ENCODE measurements at places on chromosomes 2 and 18.

DNA sequence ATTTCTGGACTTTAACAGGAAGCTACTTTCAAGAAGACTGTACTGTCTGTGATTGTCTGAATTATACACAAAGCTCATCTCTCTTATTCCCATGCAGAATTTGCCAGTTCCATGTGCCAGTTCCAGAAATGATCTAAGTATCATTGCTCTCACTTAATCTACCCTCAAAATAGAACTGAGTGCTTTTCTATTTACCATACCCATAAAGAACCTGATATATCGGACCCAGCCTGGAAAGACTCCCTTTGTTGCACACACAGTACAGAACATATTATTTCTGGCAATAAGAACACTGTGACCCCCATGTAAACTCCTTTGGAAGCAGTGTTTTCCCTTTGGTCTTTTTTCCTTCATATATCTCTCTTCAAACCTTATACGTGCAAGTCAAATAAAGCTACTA is 102.3 kb upstream of the TTN start:
- no peak for DNase-seq

GRCh38 chr18:73664896-73665295 is 482.7 kb downstream of the FBXO15 start:
- no peak for DNase-seq

DNA sequence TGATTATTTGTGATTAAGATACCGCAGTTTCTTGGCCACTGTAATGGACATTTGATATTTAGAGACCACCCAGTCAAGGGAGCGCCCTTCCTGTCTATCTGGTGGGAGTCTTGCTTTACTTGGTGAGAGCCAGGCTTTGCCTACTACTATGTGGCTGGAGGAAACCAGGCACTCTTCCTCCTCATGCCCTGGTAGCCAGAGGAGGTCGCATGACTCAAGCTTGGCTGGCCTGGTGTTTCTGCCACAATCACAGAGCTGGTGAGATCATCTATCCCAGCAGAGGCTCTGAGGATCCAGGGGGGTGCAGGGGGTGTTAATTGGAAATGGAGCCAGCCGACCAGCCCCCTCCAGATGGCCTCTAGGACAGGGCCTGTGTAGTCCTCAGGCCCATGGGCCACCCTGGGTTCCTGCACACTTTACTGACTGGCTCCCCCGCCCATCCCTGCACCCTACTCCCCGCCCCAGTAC is 46.8 kb upstream of the BIN1 start:
- no peak for DNase-seq

GRCh38 chr18:61606068-61606660 is 272.9 kb downstream of the CDH20 start:
- no peak for DNase-seq

DNA sequence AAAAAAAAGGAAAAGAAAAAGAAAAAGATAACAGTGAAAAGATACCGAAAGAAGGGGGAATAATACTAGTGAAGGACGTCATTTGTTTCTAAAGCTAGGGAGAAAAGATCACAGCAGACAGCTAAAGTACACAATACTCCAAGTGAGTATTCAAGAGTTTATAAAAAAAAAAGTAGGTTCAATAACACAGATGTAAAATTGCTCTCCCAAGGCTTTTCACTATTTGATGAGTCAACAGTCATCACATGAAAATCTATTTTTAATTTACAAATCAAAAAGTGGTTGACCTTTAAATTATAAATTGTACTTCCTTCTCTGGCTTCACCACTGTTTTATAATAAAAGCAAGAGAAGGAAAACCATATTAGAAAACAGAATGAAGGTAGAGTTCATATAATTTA is 144.0 kb downstream of the ZRANB3 start:
- DNase-seq, result no peak

- peak; percentile 91 for DNase-seq
Observed at GRCh38 chr2:96143848-96144480, 1.3 kb downstream of the DUSP2 start.

- no peak for DNase-seq
Observed at GRCh38 chr2:106996171-106996769, 110.3 kb upstream of the ST6GAL2 start.

GRCh38 chr18:68925268-68925667 is 127.4 kb downstream of the CCDC102B start:
- no peak for DNase-seq

GRCh38 chr18:57771193-57771592 is 31.9 kb downstream of the ATP8B1 start:
- DNase-seq, result no peak

DNA sequence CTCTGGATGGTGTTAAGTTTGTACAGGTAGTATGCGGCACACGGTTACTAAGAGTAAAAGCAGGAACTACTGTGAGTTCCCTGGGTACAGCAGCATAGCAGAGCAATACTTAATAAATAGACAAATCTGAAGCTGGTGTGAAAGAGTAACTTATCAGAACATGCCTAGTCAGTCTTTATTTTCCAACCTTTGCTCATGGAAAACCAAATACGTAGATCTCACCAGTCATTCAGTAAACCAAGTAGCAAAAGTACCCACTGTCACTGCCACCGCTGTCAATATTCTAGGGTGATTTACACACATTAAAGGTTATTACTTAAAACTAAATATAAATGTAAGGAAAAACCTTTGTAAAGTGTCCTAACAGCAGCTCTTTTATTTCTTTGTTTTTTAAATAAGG is 35.0 kb downstream of the SIGLEC15 start:
- no peak for DNase-seq

GRCh38 chr2:154130821-154131220 is 259.1 kb downstream of the GALNT13 start:
- DNase-seq, result no peak

GRCh38 chr2:71882949-71883472 is 264.7 kb downstream of the CYP26B1 start:
- DNase-seq, result no peak

- no peak for DNase-seq
Observed at GRCh38 chr2:217433522-217433921, 569.3 kb downstream of the TNS1 start.

DNA sequence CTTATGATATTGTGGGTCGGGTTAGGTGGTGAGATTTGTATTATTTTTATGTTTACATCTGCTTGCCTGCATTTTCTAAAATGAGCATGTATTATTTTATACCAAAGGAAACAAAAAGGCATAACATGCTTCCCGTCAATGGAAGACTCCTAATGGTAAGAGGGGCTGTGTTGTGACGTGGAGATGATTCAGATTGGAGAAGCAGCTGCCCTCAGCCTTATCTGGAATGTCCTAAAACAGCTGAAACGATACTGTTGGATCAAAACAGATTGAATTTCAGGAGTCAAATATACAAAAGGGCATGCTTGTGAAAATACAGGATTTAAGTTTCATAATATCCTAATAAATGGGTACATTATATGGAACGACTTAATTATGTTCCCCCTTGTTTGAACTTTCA is 19.0 kb downstream of the DGKD start:
- no peak for DNase-seq

DNA sequence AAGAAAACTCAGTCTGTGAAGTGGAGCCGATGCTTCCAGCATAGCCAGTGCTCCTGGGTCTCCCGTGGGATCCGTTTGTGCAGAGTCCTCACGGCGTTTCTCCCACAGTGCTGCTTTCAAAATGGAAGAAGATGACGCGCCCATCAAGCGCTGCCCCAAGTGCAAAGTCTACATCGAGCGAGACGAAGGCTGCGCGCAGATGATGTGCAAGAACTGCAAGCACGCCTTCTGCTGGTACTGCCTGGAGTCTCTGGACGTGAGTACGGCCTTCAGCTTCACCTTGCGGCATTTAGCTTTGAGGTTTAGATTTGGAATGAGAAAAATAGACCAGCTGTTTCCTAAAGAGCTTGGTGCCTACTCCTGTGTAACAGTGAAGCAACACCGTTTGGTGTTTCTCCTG is 107.0 kb downstream of the RNF144A start:
- DNase-seq, result no peak

DNA sequence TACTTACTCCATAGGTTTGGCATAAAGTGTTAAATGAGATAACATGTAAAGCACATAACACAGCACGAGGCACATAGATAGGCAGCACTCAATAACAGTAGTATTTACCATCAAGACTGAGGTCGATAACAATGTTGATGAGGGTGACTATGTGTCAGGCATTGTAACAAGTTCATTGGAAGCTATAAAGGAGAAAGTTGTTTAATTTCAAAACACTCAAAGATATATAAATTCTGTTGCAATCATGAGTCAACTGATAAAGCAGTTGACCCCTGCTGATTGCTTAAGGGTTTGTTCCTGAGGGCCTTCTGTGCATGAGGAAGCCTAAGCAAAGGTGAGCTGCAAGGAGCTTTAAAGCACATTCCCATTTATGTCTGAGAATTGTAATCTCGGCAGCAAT is 760.5 kb downstream of the SATB2 start:
- no peak for DNase-seq

GRCh38 chr2:120694034-120694433 is 41.6 kb upstream of the GLI2 start:
- DNase-seq, result no peak

DNA sequence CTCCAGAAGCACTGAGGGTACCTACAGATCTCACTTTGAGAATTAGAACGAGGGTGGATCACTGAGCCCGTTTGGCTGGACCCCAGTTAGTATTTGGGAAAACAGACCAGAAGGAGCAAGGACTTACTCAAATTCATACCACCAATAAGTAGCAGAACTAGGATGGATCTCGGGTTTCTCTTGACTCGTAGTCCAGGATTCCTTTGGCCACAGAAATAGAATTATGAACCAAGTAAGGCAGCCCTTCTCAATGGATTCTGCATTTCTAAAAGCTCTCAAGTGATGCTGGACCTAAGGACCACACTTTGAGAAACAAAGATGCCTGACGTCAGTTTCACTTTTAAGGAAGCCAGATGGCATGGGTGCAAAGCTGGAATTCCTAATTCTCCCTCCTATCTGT is 153.0 kb downstream of the KLHL29 start:
- DNase-seq, result no peak

DNA sequence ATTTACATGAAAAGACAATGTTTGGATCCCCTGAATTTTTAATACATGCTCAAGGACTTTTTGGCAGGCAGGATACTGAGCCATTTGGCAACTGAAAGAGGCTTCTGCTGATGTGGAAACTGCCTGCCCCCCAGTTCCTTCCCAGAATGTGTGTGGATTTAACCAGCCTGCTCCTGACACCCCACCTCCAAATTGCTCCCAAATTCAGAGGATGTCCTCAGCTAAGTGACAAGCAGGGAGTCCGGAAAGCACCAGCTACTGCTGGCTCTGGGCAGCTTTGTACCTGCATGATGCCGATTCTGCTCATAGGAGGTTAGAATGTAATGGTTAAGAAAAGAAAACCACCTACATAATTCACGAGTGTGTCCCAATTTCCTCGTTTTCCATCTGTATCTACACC is 197.5 kb downstream of the CDH20 start:
- no peak for DNase-seq

DNA sequence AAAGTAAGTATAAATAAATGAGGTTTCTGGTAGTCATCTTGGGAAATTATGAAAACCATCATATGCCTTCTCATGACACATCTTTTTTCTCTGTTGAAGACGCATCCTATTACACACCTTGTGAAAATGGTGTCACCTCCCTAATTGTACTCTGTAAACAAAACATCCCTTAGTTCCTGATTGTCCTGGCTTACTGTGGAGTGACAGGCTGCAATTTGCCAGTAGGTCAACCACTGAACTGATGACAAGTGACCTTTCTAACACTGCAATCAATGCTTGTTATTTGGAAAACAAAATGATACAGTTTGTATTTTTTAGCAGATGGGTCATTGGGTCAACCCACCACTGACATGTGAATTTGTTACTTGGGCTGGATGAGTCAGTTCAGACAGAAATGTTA is 219.5 kb downstream of the PTPRM start:
- DNase-seq, result no peak

DNA sequence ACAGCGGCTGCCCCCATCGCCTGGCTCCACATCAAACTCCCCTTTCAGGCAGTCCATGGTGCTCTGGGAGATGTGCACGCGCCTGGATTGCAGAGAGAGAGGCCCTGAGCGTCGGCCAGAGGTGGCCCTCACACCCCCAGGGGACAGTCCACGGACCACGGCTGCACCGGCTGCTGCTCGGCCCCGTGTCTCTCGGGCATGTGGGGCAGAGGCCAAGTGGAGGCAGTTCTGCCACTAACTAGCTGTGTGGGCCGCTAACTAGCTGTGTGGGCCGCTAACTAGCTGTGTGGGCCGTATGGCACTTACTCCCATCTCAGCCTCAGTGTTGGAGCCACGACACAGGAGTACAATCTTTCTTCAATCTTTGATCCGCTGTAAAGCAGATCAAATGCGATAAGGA is 45.3 kb downstream of the CENPO start:
- DNase-seq, result no peak

- no peak for DNase-seq
Observed at GRCh38 chr18:42640160-42640559, 475.3 kb downstream of the RIT2 start.

GRCh38 chr2:222604749-222605515 is 51.0 kb downstream of the FARSB start:
- DNase-seq, result no peak

GRCh38 chr18:39205565-39206195 is 1640.1 kb upstream of the CELF4 start:
- no peak for DNase-seq
